ENCODE measurements at places on chromosomes 2 and 18.

DNA sequence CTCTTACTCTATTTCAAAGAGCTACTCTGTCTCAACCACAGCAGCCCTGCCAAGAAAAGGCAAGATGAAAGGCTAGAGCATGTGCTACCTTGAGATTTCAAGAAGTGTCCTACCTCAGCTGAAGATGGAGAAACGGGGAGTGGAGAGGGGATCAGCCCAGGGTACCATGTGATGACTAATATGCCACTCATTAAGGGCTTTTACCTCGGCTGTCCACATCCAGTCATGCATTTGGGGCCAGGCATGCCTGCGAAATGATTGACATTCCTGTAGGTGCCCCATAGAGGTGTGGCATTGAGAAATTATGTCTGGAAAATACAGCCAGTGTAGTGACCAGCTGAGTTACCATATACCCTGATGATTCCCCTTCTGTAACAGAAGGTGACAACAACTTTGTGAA, 96.1 kb downstream of the NRP2 start:
- no peak for DNase-seq

DNA sequence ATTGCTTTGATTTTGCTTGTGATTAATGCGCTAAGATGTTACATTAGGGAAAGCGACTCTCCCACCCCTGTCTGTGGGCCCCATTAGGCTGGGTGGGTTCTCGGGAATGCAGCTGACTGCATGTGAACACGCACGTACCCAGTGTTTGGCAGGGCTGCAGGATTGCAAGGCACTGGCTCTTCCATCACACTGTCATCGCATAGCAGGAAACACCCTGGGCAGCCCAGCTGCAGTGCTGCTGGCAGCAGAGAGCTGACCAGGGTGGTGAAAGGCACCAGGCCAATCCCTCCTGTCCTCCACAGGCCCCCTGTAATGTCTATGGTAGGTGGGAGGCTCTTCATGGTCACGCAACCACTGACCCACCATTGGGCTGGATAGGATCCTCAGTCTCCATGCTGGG, 34.4 kb upstream of the FZD7 start:
- DNase-seq = no peak

DNA sequence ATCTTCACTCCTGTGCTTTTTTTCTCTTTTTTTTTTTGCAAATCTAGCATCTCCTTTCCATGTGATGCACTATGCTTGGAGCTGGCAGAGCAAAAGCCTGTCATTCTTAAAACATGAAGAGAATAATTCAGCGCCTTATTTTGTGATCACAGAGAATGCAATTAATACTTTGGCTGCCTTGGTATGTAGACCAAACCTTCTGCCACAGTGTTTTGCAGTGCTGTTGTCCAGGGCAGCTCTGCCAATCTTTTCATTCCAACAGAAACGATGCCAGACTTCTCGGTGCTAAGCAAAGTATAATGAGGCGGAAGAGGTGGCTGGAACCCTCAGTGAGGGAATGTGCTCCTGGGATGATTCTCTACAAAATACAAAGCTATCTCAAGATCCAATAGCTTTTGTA, 25.6 kb downstream of the BCL2 start:
- DNase-seq = no peak

DNA sequence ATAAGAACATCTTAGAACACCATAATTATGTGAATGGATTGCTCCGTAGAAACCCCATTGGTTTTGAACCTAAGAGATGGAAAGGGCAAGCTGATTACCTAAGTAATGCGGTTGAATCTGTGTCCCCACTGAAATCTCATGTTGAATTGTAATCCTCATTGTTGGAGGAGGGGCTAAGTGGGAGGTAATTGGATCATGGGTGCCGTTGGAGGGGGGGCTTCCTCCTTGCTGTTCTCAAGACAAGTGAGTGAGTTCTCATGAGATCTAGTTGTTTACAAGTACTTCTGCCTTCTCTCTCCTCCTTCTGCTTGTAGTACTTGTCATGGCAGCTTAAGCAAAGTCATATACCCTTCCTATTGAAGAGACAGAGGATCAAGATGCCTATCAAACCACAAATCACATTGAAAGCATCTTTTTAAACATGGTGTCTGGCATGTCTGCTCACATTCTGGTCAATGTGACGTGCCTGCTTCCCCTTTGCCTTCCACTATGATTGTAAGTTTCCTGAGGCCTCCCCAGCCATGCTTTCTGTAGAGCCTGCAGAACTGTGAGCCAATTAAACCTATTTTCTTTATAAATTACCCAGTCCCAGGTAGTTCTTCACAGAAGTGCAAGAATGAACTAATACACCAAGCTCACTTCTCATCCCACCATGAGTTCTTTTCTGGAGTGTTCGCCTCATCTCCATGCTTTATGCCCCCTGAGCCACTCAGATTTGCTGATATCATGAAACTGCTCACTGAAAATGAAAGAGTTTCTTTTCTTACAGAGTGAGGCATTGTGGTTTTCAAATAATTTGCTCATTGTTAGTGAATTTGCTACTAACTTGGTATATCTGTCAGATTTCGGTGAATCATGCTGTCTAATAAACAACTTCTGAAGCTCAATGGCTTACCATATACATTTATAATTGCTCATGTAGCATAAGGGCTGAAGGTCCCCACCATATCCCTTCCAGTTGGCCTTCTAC, 23.6 kb downstream of the KCNE4 start:
- DNase-seq = no peak

DNA sequence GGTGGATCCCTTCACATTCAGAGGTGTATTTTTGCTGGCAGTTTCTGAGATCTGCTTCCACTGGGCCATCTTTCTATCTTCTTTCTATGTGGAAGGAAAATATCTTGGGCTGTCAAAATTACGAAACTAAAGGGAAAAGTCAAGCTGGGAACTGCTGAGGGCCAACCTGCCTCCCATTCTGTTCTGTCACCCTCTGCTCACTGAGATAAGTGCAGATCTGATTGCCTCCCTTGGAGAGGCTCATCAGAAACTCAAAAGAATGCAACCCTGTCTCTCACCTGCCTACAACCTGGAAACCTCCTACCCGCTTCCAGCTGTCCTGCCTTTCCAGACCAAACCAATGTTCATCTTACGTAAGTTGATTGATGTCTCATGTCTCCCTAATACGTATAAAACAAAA, 26.5 kb downstream of the RAX start:
- DNase-seq = no peak

DNA sequence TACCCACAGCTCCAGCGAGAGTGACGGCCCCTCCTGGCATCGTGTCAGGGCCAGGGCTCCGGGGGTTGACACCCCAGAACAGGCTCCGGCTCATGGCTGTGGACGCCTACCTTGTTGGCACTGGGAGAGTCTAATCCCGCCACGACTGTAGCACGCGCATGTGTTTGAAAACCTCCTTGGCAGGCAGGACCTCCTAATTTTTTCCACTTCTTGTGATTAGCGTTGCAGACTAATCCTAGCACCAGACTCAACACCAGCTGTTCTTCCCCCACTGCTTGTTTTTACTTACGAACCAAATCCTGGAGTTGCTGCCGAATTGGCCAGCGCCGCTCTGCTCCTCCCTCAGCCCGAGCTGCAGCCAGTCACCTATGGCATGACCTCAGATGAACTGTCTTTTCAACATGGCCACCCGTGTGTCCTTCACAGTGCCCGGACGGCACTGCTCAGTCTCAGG, 110.7 kb downstream of the KLHL29 start:
- DNase-seq = no peak

DNA sequence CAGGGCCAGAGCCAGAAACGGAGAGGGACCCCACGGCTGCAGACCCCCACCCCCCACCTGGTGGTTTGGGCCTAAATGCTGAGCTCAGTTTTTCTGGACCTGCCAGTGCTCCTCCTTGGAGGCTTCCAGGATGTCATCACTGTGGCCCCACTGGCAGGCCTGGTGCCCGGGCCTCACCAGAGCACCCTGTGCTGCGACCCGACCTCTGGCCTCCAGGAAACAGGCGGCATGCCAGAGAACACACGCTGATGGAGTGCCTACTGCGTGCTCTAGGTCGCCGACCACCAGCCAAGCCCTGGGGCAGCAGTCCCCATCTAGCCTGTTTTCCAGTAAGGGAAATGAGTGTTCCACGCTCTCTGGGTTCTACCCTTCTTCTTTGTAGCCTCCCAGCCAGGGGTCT, 33.8 kb downstream of the HS6ST1 start:
- DNase-seq = no peak

DNA sequence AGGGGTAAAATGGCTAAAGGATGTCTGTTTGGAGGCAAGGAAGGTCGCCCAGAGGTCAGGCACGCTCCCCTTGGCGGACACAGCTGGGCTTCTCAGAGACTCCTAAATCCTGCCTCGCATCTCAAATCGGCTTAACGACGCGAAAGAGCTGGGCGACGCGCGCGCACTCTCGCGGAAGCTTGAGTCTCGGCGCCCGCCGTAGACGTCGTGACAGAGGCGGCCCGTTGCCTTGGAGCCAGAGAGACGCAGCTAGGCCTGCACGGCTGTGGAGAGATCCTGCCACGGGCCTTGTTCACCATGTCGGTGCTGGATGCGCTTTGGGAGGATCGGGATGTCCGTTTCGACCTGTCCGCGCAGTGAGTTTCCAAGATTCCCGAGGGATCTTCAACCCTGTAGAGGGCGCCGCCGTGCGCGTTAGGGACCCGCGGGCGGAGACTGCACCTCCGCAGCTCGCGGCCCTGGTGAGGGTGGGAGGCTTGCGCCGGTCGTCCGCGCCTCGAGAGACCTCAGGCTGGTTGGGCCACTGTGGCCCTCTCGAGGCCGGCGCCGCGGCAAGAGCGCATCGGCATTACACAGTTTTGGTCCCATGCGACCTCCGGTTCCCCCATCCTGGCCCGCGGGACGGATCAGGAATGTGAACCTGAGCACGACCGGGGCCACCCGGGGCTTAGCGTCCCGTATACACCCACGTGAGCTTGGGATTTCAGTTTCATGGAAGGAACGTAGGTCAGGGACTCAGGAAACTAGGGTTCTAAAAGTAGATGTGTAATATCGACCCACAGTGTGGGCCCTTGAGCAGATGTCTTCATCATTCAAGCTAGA, at the start of gene BBS5:
Gene BBS5, plus strand, starts transcription at position 238 of the 822 bp plus-strand sequence. Its CDS starts 60 bp downstream, at position 298.
- peak; percentile 69 for DNase-seq

GRCh38 chr2:160918906-160919503, 241.2 kb upstream of the TANK start:
- peak; percentile 2 for DNase-seq

- DNase-seq = no peak
Measured at GRCh38 chr18:75406491-75407445, 20.7 kb downstream of the SMIM21 start.

DNA sequence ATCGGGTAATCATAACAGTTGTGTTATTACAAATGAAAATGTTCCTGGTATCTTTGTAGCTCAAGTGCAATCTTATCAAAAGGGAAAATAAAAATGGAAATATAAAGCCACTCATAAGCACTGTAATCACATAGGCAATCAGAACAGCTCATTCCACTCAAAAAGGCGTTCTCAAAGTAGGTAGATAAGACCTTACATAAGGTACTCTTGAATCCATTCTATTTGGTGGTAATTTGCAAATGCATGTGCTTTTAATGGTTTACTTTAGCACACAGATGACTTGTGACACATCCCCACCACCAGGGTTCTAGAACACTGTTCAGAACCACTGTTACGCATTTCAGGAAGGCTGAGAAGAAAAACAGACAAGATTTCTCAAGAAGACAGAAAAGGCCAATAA, 86.7 kb upstream of the NARS1 start:
- no peak for DNase-seq

DNA sequence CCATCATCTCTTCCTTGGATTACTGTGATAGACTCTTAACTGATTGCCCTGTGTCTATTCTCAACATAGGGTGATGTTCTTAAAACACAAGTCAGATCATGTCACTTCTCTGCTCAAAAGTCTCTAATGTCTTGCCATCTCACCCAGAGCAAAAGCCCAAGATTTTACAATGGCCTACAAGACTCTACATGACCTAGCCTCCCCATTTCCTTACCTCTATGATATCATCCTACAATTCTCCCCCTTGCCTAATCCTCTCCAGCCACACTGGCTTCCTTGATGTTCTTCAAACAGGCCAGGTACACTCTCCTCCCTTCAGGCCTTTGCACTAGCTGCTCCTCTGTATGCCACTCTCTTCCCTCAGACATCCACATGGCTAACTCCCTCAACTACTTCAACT, 55.1 kb downstream of the ROCK1 start:
- no peak for DNase-seq

GRCh38 chr2:5474716-5475115, 217.5 kb upstream of the SOX11 start:
- DNase-seq = no peak

DNA sequence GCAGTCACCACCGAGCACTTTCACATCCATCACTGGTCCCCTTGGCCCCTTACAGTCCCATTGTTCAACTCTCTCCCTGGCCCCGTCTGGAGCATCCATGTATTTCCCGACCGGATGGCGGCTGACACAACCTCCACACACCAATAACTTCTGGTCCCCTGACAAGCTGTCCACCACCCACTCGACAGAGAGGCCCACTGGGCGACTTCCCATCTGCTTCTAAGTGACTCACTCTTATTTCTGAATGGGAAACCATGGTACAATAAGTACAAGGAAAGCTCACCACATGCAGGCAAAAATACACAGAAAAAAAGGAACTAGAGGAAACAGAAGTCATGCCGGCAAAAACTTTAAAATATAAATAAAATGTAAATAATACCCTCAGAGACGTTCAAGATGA, 82.9 kb upstream of the RAB12 start:
- no peak for DNase-seq

DNA sequence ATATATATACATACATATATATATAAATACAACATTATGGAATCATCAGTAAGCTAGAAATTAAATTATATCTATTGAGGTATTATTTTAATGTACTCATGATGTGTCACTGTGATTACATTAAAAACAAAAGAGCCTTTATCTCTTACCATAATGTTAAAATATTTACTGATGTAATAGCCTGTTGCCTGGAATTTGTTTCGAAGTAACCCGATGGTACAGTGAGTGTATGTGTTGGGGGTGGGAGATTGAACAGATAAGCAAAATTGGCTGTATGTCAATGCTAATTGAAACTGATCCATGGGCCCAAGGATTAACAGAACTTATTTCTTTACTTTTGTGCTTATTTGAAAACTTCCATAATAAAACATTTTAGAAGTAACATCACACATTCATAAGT, 1473.2 kb downstream of the LRP1B start:
- no peak for DNase-seq

DNA sequence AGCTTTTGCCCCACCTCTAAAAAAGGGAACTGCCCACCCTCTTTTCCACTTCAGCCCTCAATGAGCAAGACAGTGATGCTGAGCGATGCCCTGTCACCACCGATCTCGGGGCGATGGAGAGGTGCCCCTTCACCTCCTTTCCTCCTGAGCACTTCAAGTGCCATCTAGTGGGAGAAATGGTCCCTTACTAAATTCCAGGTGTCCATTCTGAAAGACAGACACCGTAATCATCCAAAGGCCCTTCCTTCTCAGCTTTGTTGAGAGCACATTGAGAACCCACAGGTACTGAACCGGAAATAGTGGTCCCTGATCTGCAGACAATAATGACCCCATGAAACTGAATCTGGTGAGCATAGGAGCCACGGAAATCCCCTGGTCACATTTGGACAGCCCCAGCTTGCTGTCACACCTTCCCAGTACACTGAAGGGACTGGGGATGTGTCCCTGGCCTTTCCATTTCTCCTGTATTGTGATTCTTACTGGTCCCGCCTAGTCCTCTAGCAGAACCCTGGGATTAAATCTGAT, 38.5 kb downstream of the KCTD18 start:
- peak; percentile 25 for DNase-seq

GRCh38 chr2:12584338-12584737, 132.4 kb upstream of the TRIB2 start:
- no peak for DNase-seq
